Retinal pigment epithelial cell (primary cell): ENCODE measurements at places on chromosomes 1 and 21.

DNA sequence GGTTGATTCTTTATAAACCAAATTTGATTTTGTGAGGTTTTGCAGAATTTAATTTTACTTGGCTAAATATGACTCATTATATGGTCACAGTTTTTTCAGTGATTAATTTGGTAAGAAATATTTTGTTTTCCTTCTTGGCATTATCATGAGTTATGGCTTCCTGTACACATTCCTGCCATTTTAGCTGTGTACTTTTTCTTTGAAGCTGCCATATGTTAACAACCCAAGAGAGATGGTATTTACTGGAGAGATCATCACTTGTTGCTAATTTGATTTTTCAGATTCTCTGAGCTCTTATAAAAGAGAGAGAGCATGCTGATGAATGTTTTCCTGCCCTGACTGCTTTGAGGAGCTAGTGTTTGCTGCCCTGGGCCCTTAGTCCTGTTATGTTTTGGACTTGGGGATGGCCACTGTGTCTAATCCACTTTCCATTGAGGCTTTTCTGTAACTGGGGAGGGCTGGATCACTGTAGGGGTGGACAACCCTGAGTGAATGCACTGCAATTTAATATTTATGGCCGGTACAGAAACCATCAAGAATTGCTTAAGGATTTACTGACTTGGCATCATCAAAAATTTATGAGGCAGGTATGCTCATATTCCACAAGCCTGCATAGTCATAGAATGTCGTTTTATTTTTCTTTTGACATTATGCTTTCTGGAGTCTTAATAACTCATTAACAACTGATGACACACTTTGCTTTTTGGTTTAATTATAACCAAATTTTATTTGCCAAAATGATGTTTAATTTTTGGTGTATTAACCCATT lies 200.9 kb downstream of the DISC1 start:
- peak; percentile 28 for DNase-seq

DNA sequence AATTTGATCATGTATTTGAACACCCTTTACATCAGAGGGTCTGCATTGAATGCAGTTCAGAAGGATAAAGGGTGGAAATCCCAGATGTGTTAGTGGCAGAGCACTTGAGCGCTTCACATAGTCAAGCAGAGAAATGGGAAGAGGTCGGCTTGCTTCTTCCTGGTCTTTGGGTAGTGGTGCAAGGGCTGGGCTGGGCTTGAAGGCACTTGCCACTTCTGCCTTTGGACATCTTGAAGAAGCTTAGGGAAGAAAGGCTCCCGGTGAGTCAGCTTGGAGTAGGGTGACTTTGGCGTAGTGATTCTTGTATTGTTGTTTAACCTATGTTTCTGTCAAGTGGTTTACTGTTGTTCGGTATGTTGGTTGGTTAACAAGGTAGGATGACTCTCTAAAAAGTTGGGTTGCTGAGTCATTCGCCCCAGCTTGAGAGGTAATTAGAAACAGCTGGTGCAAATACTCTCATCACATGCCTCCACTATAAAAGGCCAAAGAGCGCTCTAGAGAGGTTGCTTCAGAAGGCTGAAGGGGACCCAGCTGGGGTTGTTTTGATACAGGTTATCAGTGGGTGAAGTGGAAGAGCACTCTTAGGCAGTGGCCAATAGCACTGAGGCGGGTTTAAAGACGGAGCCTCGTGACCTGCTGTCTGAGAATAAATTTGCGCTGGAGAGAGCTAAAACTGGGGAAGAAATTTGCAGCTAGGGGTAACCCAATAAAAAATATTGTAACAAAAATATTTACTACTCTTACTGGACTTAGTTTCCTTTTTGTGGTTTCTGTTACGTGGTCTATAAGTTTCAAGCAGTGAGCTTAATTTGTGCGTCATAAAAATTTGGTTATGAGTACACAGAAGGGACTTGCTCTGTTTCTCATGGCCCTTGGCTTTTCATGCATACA lies 1.4 kb downstream of the BACH1 start:
- peak; percentile 55 for DNase-seq

- DNase-seq = no peak
These were observed 33.0 kb upstream of the GJB5 start for GRCh38 chr1:34721646-34722355.

DNA sequence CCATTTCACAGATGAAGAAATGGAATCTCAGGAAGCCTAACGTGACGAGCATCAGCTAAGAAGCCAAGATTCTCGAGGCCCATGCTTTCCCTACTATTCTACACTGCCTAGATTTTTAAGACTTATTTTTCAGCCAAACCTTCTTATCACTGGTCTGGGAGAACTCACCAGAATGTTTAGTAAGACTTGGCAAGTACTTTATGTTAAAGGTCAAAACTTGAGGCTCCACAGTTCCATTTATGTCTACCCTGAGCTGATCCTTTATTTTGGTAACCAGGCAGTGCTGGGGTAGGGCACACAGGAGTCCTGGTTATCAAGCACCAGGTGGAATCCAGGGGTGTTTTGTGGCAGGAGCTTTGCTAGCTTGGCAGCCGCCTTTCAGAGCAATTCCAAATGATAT lies 16.8 kb downstream of the PLXNA2 start:
- DNase-seq = no peak

GRCh38 chr1:165616987-165617546 lies 14.0 kb upstream of the MGST3 start:
- no peak for DNase-seq
